ENCODE measurements at places on chromosomes 13 and 19.

- DNase-seq, result no peak
Observed at GRCh38 chr13:91304741-91305140, 42.7 kb upstream of the MIR17HG start.

- DNase-seq, result no peak
Observed at GRCh38 chr13:82344867-82345266, 1537.4 kb downstream of the SLITRK1 start.

DNA sequence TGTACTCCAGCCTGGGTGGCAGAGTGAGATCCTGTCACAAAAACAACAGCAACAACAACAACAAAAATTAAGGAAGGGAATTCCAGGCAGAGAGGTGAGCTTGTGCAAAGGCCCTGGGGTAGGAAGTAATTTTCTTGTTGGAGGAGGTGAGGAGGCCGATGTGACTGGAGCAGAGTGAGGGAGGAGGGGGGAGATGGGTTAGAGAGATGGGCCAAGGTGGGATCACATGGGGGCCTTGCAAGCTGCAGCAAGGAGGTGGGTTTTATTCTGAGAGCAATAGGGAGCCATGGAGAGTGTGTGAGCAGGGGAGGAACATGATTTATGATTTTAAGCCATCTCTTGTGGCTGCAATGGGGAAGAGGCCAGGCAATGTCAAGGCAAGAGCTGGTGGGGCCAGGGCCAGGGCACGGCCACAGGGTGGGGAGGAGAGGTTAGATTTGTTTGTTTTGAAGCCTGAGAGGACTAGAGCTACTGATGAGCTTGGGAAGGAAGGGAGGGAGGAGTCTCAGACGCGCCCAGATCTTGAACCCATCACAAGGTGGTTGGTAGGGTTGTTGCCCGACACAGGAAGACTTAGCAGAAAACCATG is 12.5 kb upstream of the COMP start:
- DNase-seq, result no peak

- DNase-seq, result no peak
Observed at GRCh38 chr13:37138169-37138568, 32.7 kb upstream of the CSNK1A1L start.

DNA sequence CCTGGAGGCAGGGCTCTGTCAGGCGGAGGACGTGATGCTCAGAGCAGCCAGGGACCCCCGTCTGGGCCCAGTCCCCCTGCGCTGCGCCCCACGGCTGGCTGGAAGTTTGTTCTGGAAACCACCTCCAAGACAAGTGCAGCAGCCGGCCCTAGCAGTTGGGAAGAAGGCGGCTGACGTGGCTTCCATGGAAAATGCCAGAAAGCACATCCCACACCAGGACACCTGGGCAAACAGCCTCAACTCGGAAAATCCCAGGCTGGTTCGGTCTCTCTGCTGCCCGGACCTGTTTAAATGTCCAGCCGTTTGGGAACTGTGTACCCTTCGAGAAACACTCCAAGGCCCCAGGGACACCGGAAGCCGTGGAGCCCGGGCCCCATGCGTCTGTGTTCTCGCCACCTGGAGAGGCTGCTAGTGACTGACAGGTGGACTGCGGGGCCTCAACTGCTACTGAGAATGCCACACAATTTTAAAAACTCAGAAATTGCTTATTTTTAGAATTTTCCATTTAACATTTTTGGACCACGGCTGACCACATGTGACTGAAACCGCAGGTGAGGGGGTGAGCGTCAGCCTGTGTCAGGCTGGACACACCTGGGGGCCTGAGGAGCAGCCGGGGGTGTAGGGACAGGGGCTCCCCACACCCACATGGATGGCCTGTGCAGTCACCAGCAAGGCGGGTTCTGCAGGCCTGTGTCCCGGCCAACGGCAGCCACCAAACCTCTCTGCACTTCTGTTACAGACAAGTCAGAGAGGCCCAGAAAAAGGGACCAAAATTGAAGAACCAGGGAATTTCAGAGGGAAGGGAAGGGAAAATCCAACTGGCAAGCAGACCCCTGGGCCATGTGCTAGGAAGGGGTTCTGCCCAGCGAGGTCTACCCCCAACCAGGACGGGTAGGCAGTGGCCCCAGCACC is 31.7 kb downstream of the RASA3 start:
- no peak for DNase-seq

DNA sequence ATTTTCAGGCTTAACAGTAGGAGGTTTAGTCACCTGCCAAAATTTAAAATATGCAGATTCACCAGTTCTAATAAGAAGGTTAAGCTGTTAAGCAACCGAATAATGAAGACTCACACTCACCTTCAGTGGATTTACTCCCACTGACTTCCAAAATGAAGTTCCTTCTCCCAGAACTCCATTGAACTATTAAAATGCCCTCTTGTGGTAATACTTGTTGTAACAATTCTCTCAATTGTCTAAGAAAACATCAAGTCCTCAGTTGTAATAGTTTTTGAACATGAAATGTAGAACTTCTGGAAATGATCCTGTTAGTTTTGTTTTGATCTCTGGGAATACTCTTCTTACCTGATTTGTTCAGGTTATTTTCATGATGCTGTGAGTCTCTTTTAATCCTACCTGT is 522.0 kb upstream of the ATXN8OS start:
- DNase-seq, result no peak

- no peak for DNase-seq
Observed at GRCh38 chr19:22503524-22503923, 81.4 kb upstream of the ZNF98 start.

GRCh38 chr19:35513628-35514281 is at the start of gene DMKN:
DMKN (minus strand) TSS chr19:35513649; CDS start chr19:35513475, 174 bp downstream.
- DNase-seq, result no peak

DNA sequence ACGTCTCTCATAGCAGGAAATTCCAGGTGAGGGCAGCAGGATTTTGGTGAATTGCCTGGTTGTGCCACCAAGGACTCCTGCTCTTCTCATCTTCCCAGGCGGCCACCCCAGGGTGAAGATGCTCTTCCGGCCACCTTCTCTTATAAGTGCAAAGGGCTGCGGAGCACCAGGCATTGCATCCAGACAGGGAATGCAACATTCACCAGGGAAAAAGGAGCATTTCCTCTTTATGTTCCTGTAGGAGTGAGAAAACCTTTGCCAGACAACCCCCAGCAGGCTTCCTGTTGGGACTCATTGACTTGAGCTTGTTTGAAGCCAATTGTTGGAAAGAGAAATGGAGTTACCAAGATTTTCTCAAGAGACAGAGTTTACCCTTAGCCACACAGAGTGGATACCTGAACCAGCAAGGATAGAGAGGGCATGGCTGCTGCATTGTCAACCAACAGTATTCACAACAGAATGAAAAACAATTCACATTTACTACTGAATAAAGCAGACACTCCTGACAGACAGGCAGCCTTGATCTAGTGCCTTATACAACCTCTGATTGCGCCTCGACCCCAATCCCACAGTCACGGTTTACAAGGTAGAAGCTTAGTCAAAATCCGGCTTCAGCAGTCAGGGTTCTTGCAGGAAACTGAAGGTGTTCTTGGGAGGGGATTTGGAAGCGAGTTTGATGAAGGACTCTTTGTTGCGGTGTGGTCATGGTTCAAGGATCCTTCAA is 1.8 kb upstream of the ATP11A start:
- no peak for DNase-seq

GRCh38 chr13:73419186-73419585 is 360.4 kb downstream of the KLF5 start:
- no peak for DNase-seq

GRCh38 chr13:66860878-66861417 is 369.2 kb downstream of the PCDH9 start:
- DNase-seq, result no peak

DNA sequence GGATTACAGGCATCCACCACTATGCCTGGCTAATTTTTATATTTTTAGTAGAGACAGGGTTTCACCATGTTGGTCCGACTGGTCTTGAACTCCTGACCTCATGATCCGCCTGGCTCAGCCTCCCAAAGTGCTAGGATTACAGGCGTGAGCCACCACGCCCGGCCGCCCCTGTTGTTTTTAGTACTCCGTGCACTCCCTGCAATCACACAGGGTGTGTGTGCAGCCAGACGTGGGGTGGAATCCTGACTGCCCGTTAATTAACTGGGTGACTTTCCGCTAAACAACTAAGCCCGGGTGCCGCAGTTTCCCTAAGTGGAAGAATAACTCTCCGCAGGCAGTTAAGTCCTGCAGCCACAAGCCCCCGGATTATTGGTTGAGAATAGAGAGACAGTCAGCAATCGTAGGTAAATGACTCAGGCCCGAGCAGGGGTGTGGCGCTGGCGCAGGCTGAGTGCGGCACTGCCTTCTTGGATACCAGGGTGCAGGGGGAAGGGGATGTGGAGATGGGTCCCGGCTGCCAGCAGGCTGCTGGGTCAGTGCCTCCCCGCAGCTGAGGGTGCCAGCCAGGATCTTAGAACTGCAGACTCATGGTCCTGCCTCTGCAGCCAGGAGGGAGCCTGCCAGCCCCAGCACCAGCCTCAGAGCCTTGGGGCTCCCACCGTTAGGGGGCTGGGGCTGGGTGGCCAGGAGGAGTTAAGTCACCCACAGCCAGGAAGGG is 6.1 kb upstream of the FXYD3 start:
- no peak for DNase-seq

GRCh38 chr19:48258350-48258749 is 2.6 kb upstream of the CARD8 start:
- no peak for DNase-seq

DNA sequence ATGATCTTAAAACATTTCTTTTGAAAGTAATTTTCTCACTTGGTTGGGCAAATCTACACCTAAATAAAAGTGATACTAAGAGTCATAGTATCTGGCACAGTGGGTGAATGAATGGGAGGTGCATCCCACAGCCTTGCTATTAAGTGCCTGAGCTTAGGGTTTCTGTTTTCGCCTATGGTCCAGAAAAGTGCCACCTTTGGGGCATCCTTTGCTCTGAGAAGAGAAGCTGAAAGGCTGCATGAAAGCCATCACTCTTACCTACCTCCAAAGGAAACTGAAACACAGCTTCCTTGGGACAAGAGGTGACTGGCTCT is 55.6 kb upstream of the AKAP11 start:
- no peak for DNase-seq

DNA sequence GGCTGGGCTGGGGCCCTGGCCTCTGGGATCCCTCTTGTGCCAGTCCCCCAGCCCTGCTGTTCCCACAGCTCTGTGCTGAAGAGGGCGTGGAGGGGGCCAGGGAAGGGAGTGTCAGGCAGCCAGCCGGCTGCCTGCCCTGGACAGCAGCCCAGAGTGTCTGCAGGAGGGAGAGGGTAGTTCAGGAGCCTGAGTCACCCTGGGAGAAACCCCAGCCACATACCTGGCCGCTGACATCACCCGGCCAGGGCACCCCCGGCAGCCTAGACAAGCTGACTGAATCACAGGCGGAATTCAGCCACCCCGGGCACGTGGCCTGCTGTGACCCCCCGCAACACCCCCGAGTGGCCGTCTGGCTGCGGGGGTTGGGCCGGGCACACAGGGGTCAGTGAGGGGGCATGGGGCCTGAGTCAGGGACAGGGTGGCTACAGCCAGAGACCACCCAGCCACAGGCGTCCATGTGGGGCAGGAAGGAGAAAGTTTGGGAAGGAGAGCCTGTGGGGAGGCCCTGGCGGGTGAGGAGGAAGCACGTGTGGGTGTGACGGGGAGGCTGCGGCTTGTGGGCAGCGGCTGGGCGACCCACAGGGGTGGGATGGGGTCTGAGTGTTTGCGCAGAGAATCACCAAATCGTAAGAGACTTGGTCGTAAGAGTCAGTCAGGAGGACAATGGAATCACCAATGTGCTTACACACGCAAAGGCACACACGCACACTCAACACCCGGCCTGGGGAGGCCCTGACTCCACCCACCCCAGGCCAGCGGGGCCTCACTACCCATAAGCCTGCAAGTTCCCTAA is 11.9 kb upstream of the FOSB start:
- DNase-seq, result no peak

DNA sequence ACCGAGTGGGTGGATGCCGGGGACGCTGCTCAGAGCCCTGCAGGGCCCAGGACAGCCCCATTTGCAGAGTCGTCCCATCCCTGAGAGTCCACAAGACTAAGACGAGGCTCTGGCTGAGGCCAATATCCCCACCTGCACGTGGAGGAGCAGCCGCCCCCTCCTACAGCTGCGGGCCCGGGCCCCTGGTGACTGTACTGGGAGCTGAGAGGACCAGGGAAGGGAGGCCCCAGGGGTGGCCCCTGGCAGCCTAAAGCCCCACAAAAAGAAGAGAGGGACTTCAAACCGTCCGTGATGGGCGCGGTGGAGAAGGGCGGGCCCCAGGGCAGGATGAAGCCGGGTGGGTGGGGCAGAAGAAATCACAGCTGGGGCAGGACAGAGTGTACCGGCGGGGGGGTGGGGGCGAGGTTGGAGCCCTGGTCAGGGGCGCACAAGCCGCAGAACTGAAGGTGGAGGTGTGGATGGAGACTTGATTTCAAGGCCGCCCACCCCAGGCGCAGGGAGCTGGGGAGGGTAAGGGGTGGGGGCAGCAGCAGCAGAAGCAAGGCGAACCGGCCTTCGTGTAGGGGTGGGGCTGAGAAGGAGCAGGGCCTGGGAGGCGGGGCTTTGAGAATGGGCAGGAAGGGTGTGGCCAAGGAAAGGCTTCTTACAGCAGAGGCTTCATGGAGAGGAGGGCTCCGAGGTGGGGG is 12.9 kb downstream of the CFD start:
- peak; percentile 72 for DNase-seq

DNA sequence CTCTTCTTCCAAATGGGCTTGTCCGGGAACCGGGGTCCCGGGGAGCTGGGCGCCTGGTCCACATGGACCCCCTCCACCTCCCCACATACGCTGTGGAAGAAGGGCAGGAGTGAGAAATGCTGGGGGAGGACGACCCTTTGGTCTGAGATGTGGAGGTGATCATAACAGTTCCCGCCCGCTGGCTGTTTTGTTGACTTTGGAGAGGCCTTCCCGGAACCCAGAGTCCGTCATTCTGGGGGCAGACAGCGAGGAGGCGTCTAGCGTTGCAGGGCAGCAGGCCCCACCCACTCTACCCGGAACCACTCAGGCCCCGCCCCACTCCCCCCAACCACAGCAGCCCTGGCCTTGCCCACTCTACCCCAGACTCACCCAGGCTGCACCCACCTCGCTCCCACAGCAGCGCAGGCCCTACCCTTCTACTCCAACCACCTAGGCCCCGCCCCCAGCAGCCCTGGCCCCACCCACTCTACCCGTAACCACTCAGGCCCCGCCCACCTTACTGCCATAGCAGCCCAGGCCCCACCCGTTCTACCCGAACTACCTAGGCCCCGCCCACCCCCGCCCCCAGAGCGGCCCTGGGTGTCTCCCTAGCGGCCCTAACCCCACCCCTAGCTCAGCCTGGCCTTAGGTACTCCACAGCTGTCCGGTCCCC is 7.1 kb downstream of the GPR108 start:
- DNase-seq, result no peak

- no peak for DNase-seq
Observed at GRCh38 chr13:66139701-66140100, 1090.4 kb downstream of the PCDH9 start.

DNA sequence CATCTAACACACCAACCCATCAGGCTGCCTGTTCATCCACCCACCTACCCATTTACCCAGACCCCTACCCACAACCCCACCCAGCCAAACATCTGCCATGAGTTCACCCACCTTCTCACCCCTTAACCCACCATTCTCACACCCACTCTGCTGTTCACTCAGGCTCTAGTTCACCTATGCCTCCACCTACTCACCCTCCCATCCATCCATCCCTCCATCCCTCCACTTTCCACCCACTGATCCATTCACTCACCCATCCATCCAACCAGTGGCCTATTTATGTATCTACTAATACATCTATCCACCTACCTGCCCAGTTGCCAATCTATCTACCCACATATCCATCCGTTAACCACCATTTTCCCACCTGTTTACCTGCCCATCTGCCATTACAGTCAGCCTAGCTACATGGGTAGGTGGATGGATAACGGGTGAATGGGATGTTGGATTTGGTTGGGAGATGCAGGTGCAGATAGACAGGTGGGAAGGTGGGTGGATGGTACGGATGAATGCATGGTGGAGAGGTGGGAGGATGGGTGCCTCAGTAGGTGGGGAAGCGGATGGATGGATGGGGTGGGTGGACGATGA is 5.3 kb downstream of the MYBPC2 start:
- DNase-seq, result no peak

Measured in stimulated activated CD4-positive, alpha-beta T cell treated with anti-CD3 and anti-CD28 coated beads, Interleukin-2, amount 100 ng/mL, for 4 hours (primary cell).